ENCODE measurements at places on chromosomes 12 and 14.

- no peak for DNase-seq
Observed at GRCh38 chr14:91536327-91536726, 26.2 kb upstream of the PPP4R3A start.

DNA sequence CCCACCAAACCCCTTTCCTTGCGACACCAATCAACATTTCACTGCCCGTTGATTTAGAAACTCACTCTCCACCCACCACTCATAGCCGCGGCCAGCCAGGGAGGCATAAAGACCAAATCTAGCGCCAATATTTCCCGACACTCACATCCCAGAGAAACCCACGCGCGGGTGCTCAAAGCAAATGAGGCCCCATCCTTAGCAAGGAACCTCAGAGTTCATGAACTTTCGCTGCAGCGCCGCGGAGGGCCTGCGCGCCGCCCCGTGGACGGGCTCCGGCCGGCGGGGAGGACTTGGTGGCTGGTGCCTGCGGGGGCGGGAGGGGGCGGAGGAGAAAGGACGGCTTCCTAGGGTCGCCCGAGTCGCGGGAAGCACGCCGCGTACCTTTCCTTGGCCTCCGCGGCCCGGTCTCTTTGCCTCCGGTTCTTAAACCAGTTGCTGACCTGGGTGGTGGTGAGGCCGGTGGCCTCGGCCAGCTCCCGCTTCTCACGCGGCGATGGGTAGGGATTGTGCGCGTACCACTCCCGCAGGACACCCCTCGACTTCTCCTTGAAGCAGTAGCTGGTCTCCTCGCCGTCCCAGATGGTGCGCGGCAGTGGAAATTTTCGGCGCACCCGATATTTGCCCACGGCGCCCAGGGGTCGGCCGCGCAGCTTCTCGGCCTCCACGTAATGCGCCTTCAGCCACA, 886 bp downstream of the SIX1 start:
- DNase-seq = no peak

- DNase-seq = no peak
Observed at GRCh38 chr14:91369628-91370445, 47.8 kb downstream of the CCDC88C start.

DNA sequence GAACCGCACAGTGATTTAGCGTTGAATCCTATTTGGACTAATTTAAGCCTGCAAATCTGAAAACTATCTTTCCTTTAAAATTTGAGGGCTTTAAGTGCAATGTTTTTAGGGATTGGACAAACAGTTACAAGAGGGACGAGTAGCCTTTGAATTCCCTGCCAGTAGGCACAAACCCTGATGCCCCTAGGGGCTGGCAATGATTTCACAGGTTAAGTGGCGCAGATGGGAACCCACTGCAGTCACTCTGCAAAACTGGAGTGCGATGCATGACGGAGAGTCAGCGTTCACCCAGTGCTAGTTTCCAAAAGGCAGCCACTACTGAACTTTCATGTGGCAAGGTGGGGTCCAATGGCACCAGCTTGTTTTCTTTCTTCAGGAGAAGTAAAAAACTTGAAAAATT, 99.4 kb upstream of the FRMD6 start:
- DNase-seq = no peak

- no peak for DNase-seq
Observed at GRCh38 chr12:13581031-13581430, 384.5 kb downstream of the EMP1 start.

DNA sequence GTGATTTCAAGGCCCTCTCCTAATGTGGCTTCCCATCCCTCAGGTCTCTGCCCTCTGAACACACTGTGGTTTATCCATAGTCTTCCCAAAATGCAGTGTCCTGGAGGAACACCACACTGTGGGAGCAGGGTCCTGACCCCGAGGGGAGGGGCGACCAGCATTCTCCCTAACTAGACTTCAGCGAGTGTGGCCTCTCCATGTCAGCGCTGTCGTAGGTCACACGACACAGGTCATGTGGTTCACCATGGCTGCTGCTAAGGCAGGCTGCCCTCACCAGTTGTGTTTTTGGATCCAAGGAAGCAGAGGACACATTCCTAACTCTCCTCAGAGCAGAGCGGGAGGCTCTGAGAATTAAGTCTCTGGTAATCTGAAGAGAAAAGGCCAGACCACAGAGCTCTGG, 50.5 kb downstream of the SSH1 start:
- no peak for DNase-seq

GRCh38 chr14:64060199-64060545, 207.4 kb downstream of the SYNE2 start:
- no peak for DNase-seq

DNA sequence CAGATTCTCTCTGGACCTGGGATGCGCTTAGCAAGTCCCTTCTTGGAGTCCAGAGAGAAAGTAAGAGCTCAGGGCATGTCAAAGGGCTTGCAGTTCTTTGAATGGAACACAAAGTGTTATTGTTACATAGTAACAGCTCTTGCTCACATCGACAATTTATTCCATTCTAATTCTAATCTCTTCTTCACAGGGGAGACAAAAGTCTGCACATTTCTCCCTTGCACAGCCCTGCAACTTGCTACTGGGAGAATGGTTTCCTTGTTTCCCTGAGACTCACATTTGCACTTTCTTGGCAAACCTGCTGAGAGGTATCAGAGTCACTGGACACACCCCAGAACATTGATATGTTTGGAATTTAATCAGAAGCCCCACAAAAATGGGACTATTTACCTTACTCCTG, 209.9 kb upstream of the IGF1 start:
- DNase-seq = no peak

- DNase-seq = no peak
Observed at GRCh38 chr14:20630340-20631022, 11.0 kb downstream of the OR6S1 start.

Measured in central memory CD4-positive, alpha-beta T cell (primary cell).